ENCODE measurements at places on chromosomes 3 and 15.

GRCh38 chr15:54599386-54599785 is 597.4 kb downstream of the RSL24D1 start:
- no peaks in the 10 kb centered on the region for H3K27me3 ChIP-seq
- DNase-seq: no peak
- no peak overlapping the region for H3K27ac ChIP-seq
- H3K4me1 ChIP-seq: no peaks in the 10 kb centered on the region
- H3K4me3 ChIP-seq: no peak overlapping the region

DNA sequence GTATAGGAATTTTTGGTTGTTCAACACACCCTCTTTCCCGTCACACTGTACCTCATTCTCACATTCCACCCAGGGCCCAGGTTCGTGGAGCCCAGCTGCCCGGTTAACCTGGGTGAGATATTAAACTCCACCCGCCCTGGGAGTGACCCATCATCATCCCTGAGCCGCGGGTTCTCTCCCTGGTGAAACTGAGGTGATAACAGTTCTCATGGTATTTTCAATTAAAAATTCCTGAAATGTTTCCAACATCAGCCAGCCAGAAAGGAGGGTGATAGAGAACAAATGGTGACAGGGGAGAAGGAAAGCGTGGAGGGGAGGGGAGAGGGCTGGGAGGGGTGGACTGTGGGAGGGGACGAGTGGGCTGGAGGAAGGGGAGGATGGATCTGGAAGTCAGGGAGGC is 148.8 kb downstream of the ALDH1A2 start:
- H3K27ac ChIP-seq: no peak overlapping the region
- H3K4me1 ChIP-seq: no peaks in the 10 kb centered on the region
- no peak overlapping the region for H3K4me3 ChIP-seq
- H3K36me3 ChIP-seq: no peaks in the 10 kb centered on the region
- no peak for DNase-seq

- DNase-seq: peak; percentile 39
- H3K27me3 ChIP-seq: no peaks in the 10 kb centered on the region
- H3K27ac ChIP-seq: no peak overlapping the region
- peak overlapping the region; percentile 0 for H3K4me3 ChIP-seq
- H3K4me1 ChIP-seq: peaks cover 79% of the 10 kb centered on the region
- H3K36me3 ChIP-seq: peaks cover 22% of the 10 kb centered on the region
Observed at GRCh38 chr3:196772102-196772501, 32.4 kb downstream of the PAK2 start.

GRCh38 chr3:51340013-51340829 is 44.9 kb upstream of the MANF start:
- H3K27me3 ChIP-seq: no peaks in the 10 kb centered on the region
- no peaks in the 10 kb centered on the region for H3K4me1 ChIP-seq
- no peak for DNase-seq
- no peak overlapping the region for H3K4me3 ChIP-seq
- H3K36me3 ChIP-seq: no peaks in the 10 kb centered on the region

GRCh38 chr15:92288755-92289154 is 104.9 kb upstream of the ST8SIA2 start:
- no peak for DNase-seq
- no peaks in the 10 kb centered on the region for H3K36me3 ChIP-seq
- H3K27ac ChIP-seq: no peak overlapping the region
- no peaks in the 10 kb centered on the region for H3K27me3 ChIP-seq

- no peak overlapping the region for H3K4me3 ChIP-seq
- no peaks in the 10 kb centered on the region for H3K27me3 ChIP-seq
- H3K36me3 ChIP-seq: no peaks in the 10 kb centered on the region
- peaks cover 21% of the 10 kb centered on the region for H3K4me1 ChIP-seq
Observed at GRCh38 chr3:177438596-177439220, 241.4 kb upstream of the TBL1XR1 start.

Data from stimulated activated naive B cell treated with anti-CD40 and anti-IgM and Interleukin-4, amounts not matched to agents 10 μg/mL and 1 μg/mL and 100 μg/mL, for 72 hours (primary cell).